ENCODE measurements at places on chromosomes 5 and 9.

- DNase-seq, result peak; percentile 18
Observed at GRCh38 chr9:79233542-79233941, 338.2 kb upstream of the TLE4 start.

DNA sequence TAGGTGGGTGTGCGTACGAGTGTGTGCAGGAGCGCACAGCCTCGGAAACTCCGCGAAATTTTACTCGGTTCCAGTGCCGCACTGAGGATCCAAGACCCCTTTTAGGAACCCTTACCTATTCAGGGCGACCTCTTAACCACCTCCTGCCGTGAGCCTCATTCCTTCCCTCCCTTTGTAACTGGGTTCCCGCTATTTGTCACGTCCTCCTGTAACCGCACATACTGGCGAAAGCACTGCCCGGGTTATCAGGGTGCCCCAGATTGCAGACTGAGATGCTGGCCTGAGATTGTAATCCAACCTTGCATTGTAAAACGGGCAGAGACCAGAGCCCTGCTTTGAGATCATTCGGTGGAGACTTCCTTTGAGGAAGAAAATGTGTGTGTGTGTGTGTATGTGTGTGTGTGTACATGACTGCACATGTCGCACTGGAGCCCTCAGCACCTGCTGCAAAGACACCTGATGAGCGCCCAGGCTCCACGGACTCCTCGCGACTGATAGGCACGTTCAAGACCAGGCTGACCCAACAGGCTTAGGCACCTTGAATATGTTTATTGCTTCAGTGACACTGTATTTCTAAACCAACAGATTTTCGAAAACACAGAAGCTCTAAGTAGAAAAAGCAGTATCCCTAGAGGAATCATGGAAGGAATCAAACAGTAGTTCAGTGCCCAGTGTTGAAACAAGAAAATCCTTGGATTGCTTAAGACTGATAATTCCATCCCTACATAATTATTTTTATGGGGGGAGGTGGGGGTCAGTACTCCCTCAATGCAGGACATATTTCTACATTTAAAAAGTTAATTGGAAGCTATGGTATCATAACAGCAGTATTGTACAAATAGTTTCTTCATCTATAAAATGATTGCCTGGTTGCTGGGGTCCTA is 86.5 kb upstream of the TNFAIP8 start:
- DNase-seq, result no peak

- no peak for DNase-seq
Observed at GRCh38 chr9:114972510-114973136, 42.2 kb upstream of the TNFSF8 start.

DNA sequence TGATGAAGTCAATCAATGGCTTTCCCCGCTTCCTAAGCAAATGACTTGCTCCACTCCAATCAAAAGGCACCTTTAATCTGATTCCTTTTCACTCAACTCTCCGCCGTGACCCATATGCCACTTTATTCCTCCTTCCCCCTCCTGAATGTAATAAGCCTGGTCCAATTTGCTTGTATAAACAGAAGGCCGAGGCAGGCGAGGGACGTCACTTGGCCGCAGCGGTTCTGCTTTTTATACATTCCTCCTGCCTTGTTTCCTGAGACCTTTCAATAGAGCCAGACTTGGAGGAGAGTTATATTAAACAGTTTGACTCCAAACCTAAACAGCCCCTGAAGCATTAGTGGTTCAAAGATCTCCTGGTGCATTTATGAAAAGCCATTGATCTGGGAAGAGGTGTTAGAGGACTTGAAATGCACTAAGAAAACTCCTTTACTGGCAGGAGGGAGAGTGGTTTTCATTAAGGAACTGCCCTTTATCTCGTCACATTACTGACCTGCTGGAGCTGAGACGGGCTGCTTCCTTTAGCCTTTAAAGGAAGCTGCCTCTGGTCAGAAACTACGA is 273.4 kb downstream of the SLIT3 start:
- DNase-seq, result no peak

- no peak for DNase-seq
Observed at GRCh38 chr5:148768806-148769415, 57.5 kb upstream of the ADRB2 start.

- DNase-seq, result peak; percentile 60
Observed at GRCh38 chr5:177430140-177430951, 3.9 kb downstream of the GRK6 start.

DNA sequence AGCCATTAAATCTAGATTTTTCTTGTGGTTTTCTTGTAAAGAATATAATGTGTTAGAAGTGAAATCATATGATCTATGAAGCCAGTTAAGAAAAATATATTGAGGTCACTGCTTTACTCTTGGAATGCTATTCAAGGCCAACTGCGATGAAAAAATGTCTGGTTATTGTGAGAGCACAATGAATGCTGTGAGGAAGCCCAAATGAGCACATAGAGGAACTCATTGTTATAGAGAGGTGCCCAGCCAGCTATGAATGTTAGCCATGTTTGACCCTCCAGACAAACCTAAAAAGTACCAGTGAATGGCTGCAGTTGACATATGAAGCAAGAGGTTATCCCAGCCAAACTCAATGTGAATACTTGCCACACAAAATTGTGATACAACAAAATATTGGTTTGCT is 359.8 kb upstream of the FAM174A start:
- no peak for DNase-seq

DNA sequence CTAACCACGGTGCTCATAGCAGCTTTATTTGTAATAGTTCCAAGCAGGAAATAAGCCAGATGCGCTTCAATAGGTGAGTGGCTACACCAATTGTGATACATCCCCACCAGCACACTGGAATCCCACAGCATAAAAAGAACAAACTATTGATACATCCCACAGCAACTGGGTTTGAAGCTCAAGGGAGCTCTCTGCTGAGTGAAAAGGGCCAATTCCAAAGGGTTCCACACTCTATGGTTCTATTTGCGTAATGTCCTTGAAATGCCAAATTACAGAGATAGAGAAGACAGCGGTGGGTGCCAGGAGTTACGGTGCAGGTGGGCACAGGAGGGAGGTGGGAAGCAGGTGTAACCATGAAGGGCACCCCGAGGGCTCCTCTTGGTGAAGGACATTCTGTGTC is 155.3 kb upstream of the PPP1R26 start:
- DNase-seq, result no peak

DNA sequence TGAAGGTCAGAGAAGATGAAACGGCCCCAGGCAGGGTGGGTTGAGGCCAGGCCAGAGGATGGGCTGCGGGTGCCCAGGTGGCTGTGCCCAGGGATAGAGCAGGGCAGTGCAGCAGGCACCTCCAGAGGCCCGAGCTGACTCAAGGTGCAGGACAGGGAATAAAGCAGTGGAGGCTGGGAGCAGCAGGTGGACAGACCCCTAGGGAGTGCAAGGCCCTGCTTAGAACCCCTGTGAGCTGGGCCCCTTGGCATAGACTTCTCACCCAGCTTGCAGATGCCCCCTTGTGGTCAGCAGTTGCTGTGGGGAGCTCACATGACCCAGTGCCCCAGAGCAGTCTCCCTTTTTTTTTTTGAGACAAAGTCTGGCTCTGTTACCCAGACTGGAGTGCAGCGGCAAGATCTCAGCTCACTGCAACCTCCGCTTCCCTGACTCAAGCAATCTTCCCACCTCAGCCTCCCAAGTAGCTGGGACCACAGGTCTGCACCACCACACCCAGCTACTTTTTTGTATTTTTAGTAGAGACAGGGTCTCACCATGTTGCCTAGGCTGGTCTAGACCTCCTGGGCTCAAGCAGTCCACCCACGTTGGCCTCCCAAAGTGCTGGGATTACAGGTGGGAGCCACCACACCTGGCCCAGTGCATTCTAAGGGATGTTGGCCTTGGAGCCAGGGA is 118.8 kb downstream of the WNK2 start:
- peak; percentile 74 for DNase-seq

DNA sequence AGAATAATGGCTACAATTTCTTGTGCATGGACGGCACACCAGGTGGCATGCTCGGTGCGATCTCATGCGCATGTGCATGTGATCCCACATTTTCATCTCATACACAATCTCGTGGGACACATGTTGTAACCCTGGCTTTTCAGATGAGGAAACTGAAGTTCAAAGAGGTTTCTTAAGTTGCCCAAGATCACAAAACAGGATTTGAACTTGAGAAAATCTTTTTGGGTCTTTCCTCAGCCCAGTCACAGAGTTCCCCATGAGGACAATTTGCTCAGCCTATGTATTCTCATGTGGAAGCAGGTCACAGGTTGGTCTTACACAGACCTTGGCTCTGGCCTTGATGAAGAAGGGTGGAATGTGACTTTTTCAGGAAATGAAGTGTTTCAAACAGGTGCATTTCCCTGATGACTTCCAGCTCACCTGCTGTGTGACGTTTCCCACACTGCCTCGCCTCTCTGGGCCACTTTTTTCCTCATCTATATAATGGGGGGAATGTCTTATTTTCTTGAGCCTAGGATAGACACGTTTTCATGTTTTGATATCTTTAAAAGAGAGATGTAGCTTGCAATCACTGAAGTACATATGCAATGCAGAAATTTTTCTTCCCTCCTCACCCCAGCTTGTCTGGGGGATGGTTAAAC is 7.1 kb upstream of the ORM1 start:
- no peak for DNase-seq

DNA sequence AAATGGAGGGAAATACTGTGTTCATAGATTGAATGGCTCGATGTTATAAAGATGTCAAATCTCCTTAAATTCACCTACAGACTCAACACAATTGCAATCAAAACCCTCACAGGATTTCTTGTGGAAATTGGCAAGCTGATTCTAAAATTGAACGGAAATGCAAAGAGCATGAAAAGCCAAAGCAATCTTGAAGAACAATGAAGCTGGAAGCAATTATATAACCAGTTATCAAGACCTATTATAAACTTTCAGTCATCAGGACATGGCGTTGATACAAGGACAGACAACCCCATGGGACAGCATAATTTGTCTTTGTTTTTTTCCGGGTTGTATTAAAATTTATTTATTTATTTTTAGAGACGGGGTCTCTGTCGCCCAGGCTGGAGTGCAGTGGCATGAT is 53.5 kb upstream of the OTULINL start:
- DNase-seq, result no peak

GRCh38 chr5:34731435-34732232 is 75.5 kb downstream of the RAI14 start:
- DNase-seq, result no peak

GRCh38 chr9:131759017-131759647 is 19.3 kb upstream of the RAPGEF1 start:
- no peak for DNase-seq

GRCh38 chr9:96484521-96484931 is 34.6 kb downstream of the HABP4 start:
- DNase-seq, result peak; percentile 77

GRCh38 chr5:119435436-119436132 is 16.7 kb upstream of the HSD17B4 start:
- peak; percentile 52 for DNase-seq

GRCh38 chr5:88459971-88460370 is 191.3 kb upstream of the TMEM161B start:
- no peak for DNase-seq

- DNase-seq, result no peak
Observed at GRCh38 chr5:90813392-90813791, 254.8 kb downstream of the ADGRV1 start.

- peak; percentile 36 for DNase-seq
Observed at GRCh38 chr5:81750308-81751008, 439 bp downstream of the SSBP2 start.
